ENCODE measurements at places on chromosomes 2 and 18.

DNA sequence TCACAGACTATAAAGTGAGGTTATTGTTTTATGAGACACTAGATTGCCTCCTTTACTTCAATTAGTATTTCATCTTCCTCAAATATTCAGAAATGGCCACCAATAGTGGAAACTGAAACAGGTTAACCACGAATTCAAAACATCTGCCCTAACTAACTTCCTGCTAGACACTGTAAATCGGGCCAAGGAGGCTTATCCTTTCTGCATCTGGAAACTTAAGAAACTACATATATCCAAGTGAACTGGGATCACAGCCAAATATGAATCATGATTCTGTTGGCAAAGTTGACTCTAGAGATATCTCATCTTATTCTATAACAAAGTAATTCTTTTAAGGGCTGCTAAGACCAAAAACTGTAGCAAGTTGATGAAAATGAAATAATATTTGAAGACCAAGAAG is 136.6 kb upstream of the ZC3H15 start:
- no peak for DNase-seq

GRCh38 chr2:160628811-160629210 is 135.2 kb upstream of the RBMS1 start:
- no peak for DNase-seq

GRCh38 chr2:86253424-86253823 is 54.2 kb downstream of the MRPL35 start:
- no peak for DNase-seq

DNA sequence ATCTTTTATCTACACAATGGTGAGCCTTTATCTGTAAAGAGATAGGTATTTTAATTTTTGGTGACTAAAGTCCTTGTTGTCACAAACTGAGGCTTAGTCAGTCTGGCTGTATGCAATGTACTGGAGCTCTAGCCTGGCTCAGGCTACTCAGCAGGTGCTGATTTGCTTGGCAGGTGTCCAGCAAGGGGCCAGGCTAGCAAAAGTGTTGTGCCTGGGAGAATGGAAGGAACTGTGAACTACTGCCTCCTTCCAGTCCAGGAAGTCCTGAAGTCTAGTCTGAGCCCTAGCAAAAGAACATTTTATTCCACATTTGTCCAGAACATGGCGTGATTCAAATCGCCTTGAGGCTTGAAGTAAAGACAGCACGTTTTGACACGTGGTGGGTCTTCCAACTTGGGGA is 260.5 kb downstream of the CCDC85A start:
- peak; percentile 78 for DNase-seq

DNA sequence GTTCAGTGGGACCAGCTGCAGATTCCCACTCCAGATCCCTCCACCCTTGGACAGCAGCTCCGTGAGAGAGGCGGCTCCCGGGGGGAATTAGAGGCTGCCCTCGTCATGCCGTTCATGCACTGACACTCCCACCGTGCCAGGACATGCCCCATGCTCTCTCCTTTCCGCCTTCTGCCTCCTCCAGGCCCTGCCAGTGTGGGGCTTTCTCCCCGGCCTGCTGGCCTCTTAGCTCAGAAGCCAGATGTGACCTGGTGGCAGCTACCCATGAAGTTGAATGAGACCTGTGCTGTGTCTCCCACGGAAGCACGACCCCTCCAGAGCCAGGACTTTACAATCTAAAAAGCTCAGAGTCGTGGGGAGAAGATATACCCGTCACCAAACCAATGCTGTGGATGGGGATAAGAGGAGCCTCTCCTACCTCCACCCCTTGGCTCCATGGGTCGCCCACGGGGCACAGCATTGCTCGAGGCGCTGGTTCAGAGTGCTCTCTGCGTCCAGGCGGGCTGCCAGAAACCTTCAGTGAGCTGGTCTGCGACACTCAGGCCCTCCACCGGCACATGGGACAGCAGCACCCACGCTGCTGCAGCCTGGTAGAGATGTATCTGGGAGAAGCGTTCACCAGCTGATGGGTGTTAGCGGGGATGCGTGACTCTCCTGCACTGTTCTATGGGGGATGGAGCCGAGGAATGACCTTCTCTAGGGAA is 111.0 kb upstream of the GPC1 start:
- no peak for DNase-seq

DNA sequence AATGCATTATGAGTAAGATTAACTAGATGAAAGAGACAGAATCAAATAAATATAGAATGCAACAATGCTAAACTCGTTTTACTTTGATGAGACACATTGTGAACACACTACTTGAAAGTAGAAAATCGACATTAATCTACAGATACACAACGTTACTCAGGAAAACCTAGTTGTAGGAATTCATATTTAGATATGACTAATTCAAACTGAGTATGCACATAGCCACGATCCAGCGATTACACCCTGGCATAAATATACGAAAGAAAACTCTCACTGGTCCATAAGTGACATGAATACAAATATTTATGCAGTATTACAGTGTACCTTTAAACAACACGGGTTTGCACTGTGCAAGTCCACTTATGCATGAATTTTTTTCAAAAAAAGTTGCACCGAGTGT is 485.6 kb downstream of the TMX3 start:
- DNase-seq, result no peak

DNA sequence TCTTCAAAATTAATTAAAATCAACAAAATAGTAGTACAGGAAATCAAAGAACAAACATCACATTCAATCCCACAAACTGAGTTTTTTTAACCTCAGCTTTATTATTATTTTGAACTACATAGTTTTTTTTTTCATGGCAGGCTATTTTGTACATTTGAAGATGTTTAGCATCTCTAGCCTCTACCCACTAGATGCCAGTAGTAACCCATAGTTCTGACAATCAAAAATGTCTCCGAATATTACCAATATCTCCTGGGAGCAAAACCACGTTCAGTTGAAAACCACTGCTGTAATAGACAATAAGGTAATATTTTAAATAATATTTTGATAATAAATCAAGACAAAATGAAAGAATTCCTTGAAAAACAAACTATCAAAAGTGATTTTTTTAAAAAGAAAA is 702.6 kb upstream of the LRRTM1 start:
- DNase-seq, result no peak

DNA sequence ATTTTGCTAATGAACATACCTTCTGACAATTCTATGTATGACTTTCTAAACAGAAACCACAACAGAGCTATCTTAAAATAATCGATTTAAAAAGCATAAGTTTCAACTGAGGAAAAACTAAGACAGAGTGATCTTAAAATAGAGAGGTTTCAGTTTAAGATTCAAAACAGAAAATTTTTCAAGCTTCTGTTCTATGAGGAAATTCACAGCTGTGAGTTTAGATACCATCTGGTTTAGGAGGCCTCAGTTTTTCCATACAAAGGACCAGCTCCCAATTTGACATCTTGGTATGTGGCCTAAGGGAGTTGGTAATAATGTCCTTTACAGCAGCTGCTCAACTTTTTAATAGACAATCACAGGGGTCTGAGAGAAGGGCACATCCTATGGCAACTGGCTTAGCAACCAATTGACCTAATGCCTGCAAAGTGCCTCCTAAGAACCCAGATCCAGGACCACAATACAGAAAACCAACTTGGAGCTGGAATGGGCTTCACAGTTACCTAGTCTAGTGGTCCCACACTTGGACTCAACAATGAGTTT is 39.7 kb downstream of the MDH1 start:
- DNase-seq, result no peak

DNA sequence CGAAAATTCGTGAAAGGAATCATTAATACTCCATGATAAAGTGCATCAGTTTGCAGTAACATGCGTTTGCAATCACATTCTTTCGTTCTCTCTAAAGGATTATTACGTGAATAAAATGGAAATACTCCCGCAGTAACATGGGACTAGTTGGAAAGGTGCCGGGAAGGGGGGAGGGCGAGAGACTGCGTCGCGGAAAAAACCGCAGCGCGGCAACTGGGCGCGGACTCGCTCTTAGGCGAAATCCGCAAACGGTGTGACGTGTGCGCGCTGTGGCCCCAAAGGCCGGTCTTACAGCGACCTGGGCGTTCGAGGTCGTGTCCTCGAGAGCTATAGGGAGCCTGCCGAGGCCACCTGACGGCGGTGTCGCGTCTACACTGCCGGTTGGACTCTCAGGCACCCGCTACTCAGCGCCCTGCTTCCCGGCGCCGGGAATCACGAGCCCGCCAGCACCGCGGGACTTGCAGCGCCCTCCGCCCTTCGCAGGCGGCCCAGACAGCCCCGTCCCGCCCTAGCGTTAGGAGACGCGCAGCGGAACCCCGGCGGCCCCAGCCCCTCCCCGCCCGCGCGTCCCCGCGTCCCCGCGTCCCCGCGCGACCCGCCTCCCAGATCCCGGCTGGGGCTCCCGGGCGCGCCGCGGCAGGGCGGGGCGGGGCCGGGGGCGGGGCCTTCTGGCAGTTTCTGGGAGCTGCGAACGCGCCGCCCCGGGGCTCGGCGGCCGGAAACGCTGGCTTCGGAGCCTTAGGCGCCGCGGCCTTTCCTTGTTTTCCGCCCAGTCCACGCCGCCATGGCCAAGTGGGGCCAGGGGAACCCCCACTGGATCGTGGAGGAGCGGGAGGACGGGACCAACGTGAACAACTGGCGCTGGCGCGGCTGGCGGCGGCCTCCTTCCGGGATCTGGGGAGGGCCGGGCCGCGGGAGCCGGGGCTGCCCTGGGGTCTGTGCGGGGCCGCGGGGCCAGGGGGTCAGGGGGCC is 15.1 kb downstream of the C2orf74 start:
- peak; percentile 68 for DNase-seq

- no peak for DNase-seq
Measured at GRCh38 chr18:74702950-74703349, 105.3 kb downstream of the ZNF407 start.

GRCh38 chr2:144429396-144430112 is 90.4 kb downstream of the ZEB2 start:
- no peak for DNase-seq

- no peak for DNase-seq
Measured at GRCh38 chr18:35692866-35693265, 111.3 kb downstream of the GALNT1 start.

- no peak for DNase-seq
Measured at GRCh38 chr2:160920791-160921303, 239.4 kb upstream of the TANK start.

DNA sequence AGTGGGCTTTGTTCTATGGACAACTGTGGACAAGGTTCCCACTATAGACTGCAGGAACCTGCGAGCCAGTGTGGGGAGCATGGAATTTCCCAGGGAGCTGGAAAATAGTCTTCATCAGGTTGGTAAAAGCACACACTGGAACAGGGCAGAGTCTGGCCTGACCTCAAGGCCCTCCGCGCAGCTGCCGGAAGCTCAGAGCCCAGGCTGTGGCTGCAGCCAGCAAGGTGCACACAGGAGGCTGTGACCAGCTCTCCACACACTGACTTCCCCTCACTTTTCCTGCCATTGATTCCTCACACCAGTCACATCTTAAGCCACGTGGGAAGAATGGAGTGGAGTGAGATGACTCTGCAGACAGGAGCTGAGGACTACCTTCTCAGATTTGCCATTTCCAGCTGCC is 19.1 kb downstream of the MAL start:
- no peak for DNase-seq

DNA sequence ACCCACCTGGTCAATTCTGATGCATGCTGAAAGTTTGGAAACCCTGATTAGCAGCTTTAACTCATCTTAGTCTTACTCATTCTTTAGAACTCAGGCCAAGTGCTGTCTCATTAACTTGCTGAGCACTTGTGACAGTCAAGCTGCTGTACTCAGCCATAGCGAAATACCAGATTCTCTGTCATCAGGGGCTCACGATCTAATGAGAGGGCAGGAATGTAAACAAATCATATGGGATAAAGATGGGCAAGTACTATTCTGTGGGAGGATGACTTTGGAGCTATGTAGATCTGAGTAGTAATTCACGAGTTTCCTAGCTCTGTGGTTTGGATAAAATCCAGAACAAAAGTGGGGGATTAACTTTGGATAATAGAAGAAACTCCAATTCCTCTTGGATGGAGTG is 376.6 kb downstream of the HRH4 start:
- DNase-seq, result no peak

DNA sequence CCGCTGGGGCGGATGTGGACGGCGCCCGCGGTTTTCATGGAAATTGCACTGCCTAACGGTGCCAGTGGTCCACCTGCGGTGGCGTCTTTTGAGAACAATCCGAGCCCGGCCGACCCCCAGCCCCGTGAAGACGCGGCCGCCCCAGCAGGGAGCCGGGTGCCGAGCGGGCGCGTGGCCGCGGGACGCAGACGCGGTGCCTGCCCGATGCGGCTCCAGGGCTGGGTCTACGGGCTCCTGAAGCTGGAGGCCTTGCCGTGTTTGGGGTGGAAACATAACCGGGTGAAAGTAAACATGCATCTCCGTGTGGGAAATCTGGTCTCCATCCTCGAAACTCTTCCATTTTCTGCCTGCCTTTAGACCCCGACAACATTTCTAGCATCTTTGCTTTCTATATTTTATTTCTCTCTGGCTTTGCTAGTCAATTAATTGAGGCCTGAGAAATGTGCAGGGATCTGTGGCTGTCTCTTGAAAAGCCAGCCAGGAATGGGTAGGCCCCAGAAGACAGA is 572 bp downstream of the INPP4A start:
- DNase-seq, result no peak

DNA sequence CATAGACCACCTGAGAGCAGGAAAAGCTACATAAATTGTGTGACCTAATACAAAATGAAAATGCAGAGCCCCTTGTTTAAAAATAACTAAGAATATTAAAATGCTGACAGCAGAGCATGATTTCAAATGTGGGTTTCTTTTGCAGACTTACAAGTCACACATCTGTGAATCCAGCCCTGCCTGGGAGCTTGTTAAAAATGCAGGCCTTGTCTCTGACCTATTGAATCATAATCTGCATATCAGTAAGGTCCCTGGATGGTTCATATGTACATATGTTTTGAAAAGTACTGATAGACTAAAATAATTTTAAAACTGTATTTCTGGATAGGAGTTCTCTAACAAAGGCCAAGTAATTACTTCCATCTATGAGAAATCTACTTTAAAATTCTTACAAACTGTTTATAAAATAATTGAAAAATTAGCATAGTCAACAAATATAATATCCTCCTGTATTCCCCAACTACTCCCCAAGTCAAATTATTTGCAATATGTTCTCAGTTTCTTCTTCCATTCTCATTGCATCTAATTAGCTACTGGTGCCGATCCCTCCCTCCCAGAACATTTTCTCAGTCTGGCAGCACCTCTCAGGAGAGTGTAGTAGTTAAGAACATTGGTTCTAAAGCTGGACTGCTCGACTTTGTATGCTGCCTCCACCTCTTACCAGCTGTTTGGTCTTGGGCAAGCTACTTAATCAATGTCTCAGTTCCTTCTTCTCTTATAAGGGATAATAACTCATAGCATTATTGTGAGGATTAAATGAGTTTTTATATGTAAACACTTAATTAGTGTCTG is 1040.4 kb upstream of the CDH2 start:
- no peak for DNase-seq
